ENCODE measurements at places on chromosomes 2 and 18. TPM values are rescaled to one million over a fixed set of nuclear protein-coding genes. Genes with fewer than 3 reads are reported as not detected.

The HOXD9 gene
- 0.29 TPM for polyA plus RNA-seq

- DNase-seq: no peak
Observed at GRCh38 chr18:26941584-26941983, 76.1 kb upstream of the AQP4 start.

GRCh38 chr2:27191070-27191829 lies 20.6 kb upstream of the ATRAID start:
- peak; percentile 77 for DNase-seq

- no peak for DNase-seq
Observed at GRCh38 chr2:46162329-46163097, 134.7 kb upstream of the EPAS1 start.

DNA sequence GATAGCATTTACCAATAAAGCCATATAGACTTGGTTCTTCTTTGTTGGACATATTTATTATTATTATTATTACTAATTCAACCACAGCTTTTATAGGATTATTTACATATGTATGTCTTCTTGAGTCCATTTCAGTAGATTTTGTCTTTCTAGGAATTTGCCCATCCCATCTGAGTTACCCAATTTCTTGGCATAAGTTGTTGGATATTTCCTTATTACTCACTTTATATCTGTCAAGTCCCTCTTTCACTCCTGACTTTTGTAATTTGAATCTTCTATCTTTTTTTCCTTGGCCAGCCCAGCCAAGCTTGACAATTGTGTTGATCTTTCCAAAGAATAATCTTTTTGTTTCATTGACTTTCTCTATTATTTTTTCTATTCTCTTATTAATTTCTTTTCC lies 543.7 kb downstream of the SUCLG1 start:
- no peak for DNase-seq

The KRTCAP3 gene
- polyA plus RNA-seq: 37.4 TPM

DNA sequence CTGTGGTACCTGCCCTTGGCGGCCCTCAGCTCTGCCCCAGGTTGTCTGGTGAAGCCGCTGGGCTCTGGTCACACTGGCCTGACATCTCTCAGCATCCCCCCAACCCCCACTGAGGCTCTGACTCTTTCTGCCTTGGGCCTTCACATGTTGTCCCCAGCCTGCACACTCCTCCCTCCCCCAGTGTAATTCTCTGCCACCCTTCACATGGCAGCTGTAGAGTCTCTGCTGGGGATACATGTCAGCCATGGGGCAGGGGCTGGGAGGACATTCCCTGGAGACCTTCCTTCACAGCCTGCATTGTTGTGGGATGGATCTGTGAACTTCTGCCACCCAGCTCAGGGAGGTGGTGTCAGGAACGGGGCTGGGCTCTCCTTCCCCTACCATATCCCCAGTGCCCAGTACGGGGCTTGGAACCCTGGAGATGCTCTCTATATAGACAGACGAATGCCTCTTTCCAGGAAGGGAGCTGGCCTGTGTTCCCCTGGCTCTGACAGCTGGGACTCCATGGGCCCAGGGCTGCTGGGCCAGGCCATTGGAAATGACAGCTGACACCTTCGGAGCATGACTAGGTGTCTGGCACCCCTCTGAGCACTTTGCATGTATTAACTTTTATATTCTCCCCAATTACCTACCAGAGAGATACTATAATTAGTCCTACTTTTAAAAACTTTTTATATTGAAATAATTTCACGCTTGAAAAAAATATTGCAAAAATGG lies 151.5 kb downstream of the INHBB start:
- no peak for DNase-seq

The ADRA2B gene
- 0.31 TPM for polyA plus RNA-seq

DNA sequence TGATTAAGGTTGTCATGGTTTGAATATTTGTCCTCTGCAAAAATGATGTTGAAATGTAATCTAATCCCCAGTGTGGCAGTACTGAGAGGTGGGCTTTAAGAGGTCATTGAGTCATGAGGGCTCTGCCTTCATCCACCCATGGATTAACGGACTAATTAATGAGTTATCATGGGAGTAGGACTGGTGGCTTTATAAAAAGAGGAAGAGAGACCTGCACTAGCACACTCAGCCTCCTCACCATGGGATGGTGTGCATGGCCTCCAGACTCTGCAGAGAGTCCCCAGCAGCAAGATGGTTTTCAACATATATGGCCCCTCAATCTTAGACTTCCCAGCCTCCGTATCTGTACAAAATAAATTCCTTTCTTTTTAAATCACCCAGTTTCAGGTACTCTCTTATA lies 41.0 kb downstream of the DTNB start:
- DNase-seq: no peak
